ENCODE measurements at places on chromosomes 3 and 15.

DNA sequence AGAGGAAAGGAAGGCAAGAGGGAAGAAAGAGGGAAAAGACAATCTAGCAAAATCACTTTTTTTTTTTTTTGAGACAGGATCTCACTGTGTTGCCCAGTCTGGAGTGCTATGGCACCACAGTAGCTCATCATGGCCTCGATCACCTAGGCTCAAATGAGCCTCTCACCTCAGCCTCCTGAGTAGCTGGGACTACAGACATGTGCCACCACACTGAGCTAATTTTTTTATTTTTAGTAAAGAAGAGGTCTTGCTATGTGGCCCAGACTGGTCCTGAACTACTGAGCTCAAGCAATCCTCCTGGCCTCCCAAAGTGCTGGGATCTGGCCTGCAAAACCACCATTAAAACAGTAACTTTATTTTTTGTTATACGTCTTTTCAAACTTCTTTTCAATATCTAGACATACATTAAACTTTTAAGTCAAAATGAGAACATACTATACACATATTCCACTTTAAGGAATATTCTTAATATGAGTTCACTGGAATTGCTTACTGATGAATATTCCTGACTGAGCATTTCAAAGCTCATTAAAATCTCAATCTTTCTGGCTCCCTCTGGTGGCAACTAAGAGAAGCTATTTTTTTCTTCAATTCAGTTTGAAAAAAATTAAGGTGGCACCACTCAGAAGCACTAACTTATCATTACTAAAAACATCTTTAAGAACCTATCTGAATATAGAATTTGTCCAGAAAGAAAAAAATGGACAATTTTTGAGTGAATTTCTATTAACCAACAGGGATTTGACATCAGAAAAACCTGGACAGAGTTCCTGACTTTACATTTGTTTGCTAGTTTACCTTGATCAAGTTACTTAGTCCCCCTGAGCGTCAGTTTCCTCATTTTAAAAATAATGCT lies 40.9 kb downstream of the UACA start:
- DNase-seq, result no peak

- no peak for DNase-seq
These were observed 169.8 kb upstream of the ROBO1 start for GRCh38 chr3:79937567-79937966.

GRCh38 chr3:64853456-64853855 lies 165.7 kb upstream of the ADAMTS9 start:
- DNase-seq, result no peak

DNA sequence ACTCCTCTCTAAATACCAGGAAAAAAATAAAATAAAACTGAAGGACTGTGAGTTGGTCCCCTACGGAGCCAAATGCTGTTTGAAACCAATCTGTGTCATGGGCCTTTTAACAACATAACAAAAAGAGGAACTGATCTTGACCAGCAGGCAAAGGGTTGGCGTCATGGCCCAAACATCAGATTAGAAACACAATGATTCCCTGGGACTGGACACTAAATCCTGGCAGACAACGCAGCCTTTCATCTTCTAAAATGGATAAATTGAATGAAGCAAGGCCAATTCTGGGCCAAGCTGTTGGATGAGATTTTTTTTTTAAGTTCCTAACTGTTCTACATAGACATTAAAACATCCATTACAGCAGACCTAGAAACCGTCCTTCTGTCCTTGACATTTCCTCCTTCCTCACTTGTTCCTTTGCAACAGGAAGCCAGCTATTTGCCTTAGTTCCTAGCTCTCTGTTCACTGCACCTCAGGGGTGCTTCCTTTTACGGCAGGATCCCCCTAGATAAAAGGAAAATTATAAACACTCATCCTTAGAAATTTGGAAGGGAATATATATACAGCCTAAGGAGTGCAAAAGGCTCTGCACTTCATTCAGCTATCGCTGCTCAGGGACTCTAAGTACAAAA lies 21.6 kb upstream of the TAFA4 start:
- no peak for DNase-seq

GRCh38 chr3:32872487-32873382 lies 54.9 kb downstream of the TRIM71 start:
- no peak for DNase-seq

DNA sequence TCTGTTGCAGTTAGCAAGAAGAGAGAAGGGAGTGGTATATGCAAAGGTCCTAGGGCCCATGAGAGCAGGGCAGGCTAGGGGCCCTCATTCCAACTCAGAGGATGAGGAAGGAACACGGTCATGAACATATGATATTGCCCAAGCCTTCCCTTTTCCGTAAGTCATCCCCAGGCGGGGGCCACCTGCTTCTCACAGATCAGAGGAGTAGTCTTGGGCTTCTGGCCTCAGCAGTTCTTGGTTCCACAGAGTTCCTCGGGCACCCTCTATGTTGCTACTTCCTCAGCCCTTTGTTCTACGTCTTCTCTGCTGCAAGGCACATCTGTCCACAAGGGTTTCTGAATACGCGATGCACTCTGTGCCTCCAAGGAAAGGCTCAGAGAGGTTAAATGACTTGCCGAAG lies 25.3 kb downstream of the EPHB3 start:
- no peak for DNase-seq

DNA sequence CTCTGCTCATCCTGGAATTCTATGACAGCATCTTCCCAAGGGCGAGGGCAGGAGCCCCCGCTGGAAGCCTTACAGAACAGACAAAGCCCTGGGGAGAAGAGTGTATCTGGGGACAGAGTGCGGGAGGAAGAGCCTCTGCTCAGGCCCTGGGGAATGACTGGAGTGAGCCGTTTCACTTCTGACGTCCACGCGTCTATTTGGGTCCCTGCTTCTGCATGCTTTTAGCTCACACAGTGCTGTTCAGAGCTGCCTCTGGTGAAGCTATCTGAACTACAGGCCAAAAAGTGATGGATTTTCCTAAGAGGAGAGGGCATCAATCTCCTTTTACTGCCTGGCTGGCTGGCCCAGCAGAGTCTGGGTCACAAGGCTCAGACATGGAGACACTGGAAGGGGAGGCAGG lies 311.8 kb downstream of the NTRK3 start:
- DNase-seq, result no peak

- no peak for DNase-seq
These were observed 73.5 kb downstream of the EPHB3 start for GRCh38 chr3:184635126-184635525.

- no peak for DNase-seq
These were observed 71.4 kb upstream of the TLE3 start for GRCh38 chr15:70169147-70169546.

DNA sequence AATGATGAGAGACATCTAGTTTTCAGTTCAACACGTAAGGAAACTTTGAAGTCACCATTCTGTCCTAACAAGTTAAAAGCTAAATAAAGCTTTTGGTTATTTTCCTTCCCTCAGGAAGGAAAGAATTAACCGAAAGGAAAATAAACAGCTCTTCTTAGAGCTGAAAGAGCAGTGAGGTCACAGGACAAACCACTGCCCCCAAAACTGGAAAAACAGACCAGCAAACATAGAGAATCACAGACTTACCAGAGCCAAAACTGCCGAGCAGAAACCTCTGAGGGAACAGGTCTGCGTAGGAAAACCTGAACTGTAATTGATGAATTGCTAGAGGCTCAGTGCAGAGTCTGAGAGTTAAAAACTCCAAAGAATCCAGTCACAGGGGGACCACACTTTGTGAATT lies 14.7 kb downstream of the USP50 start:
- DNase-seq, result no peak

DNA sequence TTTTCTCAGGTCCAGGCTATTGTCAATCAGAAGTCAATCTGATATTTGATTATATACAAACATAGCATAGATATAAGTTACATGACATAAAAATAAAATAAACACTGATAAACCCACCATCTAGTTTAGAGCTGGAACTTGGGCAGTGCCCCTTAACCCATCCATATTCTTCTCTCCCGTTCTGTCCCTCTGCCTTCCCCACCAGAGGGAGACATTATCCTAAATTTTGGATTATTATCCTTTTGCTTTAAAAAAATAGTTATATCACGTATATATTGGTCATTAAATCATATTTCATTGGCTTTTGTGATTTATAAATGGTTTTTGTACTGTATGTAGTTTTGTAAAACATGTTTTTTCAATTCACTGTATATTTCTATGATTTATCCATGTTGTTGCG lies 107.9 kb downstream of the GMPS start:
- no peak for DNase-seq

DNA sequence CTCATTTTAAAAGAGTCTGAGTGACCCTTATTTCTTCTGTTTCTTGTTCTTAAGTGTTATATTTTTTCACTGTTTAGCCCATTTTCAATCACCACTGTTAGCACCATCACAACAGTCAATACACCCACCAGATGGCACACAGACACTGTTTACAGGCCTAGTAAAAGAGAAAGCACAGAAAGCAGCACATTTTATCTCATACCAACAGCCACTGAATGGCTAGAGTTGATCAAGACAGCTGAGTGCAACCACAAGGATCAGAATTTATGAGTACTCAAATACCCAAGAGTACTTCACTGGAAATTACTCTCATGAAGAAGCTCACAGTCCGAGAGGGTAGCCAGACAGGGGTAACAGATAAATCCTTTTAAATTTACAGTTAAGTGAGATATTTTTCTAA lies 127.0 kb downstream of the TFDP2 start:
- DNase-seq, result no peak

DNA sequence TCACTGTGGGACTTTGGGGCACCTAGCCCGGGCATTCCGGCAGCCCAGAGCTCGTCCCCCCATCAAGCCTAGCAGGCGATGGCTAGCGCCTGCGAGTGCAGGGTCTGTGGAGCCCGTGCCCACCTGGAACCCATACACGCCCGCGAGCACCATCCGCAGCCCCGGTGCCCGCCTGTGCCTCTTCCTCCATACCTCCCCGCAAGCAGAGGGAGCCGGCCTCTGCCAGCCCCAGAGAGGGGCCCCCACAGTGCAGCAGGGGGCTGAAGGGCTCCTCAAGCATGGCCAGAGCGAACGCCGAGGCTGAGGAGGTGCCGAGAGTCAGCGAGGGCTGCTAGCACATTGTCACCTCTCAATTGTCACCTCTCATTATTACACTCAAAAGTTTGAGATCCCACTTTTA lies 167.8 kb upstream of the EPHA6 start:
- no peak for DNase-seq

- DNase-seq, result no peak
These were observed 337.3 kb downstream of the FOXP1 start for GRCh38 chr3:71245971-71246880.

- DNase-seq, result no peak
These were observed 34.1 kb downstream of the LRIG1 start for GRCh38 chr3:66466606-66467270.

DNA sequence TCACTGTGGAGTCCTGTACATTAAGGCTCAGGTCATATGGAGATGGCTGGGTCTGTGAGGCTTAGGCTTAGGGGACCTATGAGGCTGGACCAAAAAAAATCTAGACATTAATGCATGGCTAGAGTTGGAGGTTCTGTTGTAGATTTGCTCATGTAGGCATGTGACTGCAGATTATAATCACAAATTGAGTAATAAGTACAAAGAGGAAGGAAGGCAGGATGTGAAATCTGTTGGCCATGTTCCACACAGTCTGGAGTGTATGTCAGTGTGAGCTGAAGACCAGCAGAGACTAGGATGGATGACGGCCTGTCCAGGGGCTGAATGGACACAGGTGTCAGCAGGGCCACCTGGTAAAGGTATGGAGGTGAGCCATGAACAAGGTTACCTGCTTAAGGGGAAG lies at the start of gene ST3GAL6:
ST3GAL6 (plus strand) TSS at position 265 of the 400 bp plus-strand sequence. CDS start 5,101 bp downstream, outside the sequence.
- no peak for DNase-seq
